ENCODE measurements at places on chromosomes 16 and 17.

GRCh38 chr17:2025220-2025621 is at the start of gene RTN4RL1:
Gene RTN4RL1, minus strand, starts transcription at chr17:2025334. Its CDS starts 469 bp downstream, at chr17:2024865.
- peak; percentile 90 for DNase-seq

DNA sequence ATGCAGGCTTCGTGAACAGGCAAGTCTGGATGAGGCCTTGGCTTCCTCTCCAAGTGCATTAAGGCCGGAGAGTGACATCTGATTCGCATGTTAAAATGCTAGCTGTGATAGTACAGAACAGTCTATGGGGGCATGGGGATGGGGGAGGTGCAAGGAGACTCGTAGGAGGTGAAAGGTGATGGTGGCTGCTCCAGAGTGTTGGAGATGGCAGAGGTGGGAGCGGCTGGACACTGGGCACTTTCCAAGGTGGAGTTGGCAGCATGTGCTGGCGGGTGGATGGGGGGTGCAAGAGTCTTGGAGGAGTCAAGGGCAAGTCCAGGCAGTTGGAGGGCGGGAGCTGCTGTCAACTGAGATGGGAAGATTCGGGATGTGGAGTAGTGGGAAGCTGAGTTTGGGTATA is 350.9 kb upstream of the TNRC6C start:
- DNase-seq, result peak; percentile 27

DNA sequence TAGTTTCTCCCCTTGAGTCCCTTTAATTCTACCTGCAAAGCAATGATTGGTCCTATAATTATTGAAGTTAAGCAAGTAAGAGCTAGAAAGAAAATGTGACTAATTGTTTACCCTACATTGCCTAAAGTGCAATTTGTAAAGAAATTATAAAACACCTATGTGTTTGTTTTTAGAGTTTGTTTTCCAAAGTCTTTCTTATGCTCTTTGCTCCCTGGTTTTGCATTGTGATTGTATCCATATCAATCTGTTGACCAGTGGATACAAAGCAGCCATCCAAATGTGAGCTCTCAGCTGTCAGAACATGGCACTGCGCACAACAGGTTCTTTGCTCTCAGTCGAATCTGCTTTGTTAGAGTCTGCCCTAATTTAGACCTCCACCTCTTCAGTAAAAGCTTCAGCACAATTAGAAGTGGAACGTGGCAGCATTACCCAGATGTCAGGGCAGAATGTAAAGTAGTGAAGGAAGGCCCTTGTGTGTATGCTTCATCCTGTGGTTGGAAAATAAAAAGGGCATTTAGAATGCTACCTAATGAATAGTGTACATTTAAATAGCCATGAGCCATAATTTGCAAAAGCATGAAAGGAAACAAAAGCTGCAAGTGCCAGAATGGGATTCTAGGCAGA is 70.5 kb downstream of the AATF start:
- no peak for DNase-seq

GRCh38 chr17:44595216-44595775 is 38.0 kb downstream of the FZD2 start:
- DNase-seq, result no peak

DNA sequence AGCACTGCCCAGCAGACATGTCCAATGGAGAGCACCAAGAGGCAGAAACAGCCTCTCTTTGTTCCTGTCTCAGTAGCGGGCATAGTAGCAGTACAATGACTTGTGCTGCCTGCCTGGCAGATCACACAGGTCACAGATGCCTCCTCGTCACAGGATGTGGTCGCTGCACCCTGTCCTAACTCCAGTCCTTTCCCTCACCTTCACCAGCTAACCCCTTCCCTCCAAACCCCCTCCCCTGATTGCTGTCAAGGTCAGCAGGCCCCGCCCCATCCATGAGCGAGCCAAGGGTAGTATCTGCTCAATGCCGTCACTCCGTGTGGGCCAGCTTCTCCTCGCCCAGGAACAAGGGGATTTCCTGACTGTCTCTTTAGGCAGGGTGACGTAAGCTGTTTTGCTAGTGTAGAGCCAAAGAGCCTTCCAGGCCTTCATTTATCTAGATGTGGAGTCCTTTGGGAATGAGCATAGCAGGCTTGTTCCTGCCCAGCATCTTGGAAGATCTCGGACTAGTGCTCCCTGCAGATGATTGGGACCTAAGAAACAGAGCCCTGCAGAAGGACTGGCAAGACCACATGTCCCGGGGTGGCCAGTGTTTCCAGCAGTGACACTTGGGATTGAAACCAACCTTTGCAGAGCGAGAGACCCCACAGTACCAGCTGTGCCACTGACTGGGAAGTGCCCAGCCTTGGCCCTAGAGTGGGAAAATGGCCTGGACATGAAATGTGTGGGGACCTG is 75.9 kb upstream of the TNRC6C start:
- DNase-seq, result peak; percentile 91

DNA sequence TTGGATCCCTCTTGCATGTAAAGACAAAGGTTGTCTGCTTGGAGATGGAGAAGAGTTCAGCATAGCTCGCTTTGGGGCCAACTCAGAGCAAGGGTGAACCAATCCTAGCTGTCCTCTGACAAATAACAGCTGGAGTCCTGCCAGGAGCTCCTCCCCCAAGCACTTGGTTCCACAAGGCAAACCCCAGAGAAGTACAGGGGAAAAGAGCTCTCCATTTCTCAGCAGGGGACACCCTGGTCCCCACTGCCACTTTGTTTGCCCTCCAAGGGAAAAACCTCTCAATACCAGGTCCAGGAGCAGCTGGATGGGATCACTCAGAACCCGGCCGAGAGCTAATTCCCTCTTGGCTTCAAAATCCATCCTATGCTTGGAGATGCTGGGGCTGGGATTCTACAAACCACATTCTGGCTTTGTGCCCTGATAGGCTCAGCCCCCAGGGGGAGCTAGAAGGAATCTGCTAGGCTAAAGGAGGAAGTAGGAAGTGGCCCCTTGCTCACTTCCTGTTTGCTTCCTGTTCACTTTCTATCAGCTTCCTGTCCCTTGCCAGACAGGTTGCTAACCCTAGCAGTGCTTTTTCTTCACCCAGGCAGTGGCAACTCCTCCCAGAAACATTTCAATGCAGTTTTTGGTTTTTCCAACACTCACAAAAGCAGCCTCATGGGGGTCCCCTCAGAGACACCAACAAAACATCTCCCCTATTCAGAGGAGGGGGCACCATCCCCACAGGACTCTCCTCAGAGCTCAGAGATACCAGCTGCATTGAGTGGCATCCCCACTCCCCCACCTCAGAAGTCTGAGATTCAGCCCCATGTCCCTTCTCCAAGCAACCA is 30.7 kb downstream of the CDRT4 start:
- peak; percentile 65 for DNase-seq

GRCh38 chr16:67459066-67459860 is 21.7 kb downstream of the ATP6V0D1 start:
- no peak for DNase-seq

DNA sequence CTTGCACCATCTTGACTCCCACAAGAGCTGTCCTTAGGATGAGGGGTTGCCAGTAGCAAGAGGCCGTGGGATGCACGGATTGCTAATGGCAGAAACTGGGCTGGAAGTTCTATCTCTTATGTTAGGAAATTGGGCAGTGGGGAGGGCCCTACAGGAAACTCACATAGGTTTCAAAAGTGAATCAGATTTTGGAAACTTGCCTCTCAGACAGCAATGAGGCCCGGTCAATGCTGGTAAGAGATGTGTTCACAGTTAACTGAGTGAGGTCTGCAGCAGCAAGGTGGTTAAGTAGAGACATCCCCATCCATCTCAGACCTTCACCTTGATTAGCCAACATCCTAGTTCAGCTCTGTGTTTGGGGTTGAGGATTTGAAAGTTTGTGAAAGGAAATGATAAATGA is 164.7 kb downstream of the ABCA8 start:
- DNase-seq, result no peak

DNA sequence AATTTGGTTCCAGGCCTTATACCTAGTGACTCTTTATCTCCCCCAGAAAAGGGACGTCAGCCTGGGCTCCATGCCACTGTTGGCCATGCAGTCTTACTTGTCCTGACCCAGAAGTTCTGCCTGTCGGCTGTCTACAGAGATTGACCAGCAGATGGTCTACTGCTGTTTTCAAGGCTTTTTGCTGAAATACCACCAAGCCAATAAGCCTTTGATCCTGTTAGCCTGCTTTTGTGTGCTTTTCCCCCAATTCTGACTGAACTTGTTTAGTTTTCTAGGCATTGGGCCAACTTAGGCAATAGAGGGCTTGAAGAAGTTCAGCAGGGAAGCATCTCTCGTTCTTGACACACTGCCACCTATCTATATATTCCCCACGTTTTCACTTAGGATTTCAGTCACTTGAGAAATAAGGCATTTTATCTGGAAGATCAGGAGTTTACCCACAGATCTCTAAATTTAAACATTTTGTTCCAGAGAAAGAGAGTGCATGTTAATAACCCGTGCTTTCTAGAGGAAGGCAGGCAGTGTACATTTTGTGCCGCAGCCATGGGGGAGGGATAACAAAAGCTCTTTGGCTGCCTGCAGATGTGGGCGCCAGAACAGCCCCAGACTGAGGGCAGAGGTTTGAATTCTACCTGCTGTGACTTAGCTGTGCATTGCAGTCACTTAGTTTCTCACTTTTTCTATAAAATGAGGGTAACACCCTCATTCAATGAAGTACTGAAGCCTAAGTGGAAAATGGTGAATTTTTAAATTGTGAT is 12.3 kb upstream of the CARMIL2 start:
- no peak for DNase-seq

DNA sequence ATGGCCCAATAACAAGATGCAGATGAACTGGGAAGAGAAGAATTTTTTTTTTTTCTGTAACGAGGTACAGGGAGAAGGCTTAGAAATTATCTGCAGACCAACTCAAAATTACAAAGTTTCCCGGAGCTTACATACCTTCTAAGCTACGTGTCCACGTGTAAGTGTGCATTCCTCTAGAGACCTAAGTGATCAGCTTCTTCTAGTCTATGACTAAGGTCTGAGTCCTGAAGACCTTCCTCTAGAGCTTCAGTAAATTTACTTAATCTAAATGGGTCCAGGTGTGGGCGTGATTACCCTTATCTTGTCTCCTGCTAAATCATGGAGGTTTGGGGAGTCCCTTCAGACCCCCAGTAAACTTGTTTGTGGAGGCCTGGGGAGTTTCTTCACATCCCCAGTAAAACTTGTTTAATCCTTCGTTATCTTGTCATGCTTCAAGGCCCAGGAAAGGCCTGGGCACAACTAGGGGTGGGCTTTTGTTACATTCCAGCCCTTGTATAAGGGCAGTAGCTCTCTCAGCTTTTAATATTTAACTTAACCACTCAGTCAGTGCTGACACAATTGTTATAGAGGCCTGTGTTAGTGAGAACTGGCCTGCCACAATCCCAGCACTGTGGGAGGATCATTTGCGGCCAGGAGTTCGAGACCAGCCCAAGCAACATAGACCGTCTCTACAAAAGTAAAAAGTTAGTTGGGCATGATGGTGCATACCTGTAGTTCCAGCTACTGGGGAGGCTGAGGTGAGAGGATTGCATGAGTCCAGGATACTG is 342.3 kb downstream of the SNX29 start:
- no peak for DNase-seq

- DNase-seq, result no peak
Observed at GRCh38 chr17:7462474-7463371, 16.7 kb downstream of the ZBTB4 start.

- DNase-seq, result no peak
Observed at GRCh38 chr17:72996791-72997190, 95.7 kb downstream of the SLC39A11 start.

DNA sequence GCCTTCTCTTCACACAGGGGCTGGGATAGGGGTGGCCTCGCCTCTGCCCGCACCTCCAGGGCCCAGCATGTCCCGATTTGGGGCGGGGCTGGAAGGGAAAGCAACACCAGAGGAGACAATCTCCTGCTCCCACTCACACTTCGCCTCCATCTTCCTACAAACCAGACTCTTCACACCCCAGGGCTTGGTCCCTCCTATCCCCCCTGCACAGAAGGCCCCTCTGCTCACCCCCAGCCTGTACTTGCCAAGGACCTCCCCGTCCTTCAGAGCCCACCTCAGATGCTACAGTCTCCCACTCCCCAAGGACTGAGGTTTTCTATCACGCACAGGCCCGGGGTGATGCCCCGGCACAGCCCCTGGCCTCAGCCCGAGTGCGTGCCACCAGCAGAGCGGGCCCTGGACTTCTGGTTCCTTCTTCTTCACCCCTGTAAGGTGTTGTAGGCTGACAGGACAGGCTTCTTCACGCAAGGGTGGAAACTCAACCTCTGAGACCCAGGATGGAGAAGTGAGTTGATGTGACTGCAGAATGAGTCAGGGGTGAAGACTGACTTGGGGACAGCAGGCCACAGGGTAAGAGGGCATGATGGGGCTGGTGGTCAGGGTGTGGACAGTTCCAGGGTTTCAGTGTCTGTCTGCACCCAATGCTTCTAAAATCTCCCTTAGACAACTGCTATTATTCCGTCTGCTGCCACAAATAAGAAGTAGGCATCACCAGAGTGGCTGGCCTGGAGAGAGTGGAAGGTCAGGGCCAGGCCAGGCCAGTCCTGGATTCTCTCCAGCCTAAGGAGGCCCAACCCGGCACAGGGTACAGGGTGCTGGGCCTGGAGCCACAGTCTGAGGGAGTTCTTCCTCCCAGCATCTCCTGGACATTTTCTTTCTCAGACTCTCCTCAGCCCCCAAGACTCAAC is 2.5 kb downstream of the ITGAE start:
- no peak for DNase-seq

DNA sequence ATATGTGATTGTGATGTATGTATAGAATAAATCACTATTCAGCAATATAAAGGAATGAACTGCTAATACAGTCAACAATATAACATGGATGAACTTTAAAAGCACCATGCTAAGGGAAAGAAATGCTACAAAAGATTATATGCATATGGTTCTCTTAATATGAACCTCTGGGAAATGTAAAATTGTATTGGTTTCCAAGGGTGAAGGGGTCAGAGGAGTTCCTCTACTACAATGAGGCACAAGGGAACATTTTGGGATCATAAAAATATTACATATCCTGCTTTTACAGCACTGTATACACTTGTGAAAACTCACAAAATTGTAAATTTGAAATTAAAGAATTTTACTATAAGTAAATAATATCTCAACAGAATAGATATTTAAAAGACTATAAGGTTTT is 111.4 kb downstream of the CA10 start:
- no peak for DNase-seq

GRCh38 chr16:68064791-68065365 is 20.3 kb upstream of the NFATC3 start:
- peak; percentile 87 for DNase-seq

DNA sequence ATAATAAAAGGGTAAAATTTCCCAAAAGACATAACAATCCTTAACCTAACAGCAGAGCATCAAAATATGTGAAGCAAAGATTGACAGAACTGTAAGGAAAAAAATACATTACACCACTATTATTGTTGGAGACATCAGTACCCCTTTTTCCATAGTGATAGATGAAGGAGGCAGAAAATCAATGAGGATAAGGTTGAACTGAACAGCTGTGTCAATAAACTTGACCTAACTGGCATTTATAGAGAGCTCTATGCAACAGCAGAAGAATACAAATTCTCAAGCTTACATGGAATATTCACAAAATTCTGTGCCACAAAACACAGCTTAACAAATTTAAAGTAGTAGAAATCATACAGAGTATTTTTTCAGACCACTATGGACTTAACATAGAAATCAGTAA is 195.0 kb upstream of the ELAC2 start:
- no peak for DNase-seq

Data from activated effector memory CD4-positive, alpha-beta T cell treated with anti-CD3 and anti-CD28 coated beads, Interleukin-2, amount 50 U/mL, for 16 hours (primary cell).